ENCODE measurements at places on chromosomes 6 and 20. TPM values are rescaled to one million over a fixed set of nuclear protein-coding genes. Genes with fewer than 3 reads are reported as not detected.

ZGPAT gene
- 18.6 TPM for total RNA-seq

TCF15 gene
- 10.3 TPM for total RNA-seq

EEF1E1 gene
- total RNA-seq = 14.5 TPM

PKIB gene
- 1.0 TPM for total RNA-seq

SLC17A3 gene
- total RNA-seq = not detected

DNA sequence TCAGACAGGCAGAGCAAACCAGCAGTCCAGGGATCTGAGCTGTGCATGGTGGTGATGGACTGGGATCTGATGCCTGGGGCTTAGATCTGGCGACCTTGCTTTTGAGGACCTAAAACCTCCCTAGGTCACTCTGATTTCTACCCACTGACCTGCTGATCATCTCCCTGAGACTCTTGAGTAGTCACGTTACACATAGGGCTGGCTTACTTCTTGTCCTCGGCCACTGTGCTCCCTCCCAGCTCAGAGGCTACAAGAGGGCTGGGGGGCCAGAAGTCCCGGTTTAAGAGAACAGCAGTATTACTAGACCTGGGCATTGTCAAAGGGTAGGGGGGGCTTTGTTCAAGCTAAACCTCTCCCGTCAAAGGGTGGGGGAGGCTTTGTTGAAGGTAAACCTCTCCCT, 5.5 kb downstream of the DYNLT1 start:
- no peak for DNase-seq

DNA sequence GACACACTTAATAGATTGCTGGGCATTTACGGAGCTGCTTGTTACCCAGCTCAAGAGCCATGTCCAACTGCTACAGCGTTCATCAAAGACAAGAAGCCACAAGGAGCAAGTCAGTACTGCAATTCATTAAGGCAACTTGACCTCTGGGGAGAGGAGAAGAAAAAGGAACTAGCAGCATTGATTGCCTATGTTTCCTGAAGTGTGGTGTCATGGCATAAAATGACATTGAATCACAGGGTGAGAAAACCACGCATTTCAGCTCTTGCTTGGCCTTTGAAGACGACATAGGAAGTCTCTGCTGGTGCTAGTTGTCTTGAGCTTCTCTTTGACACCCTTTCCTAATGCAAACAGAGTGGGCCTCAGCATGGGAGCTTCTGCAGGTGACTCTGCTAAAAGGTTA, 139.1 kb downstream of the CDH26 start:
- DNase-seq = no peak

GRCh38 chr20:10853731-10854130, 179.9 kb upstream of the JAG1 start:
- DNase-seq = no peak

GRCh38 chr6:141667580-141668309, 465.0 kb upstream of the GJE1 start:
- DNase-seq = no peak

GRCh38 chr6:40791004-40791403, 203.8 kb upstream of the LRFN2 start:
- DNase-seq = no peak

DNA sequence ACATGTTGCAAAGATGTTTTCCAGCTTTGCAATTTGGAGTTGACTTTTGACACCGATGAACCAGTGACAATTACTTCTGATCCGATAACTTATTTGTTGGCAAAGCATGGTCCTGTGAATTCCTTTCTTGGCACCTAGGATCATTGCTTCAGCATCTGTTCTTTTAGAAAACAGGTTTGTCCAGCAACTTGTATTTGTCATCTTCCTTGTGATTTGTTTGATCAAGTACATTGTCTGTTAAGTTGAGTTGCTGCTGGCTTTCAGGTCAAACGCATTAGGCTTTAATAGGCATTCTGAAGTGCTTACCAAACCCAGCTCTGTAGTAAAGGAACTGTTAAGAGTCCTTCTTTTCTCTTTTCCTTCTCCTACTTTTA, 192.4 kb upstream of the ZNF217 start:
- DNase-seq = no peak
